Liver (tissue), 10 donors: ENCODE measurements at places on chromosomes 7 and 10. TPM values are rescaled to one million over a fixed set of nuclear protein-coding genes. Genes with fewer than 3 reads are reported as not detected.

DNA sequence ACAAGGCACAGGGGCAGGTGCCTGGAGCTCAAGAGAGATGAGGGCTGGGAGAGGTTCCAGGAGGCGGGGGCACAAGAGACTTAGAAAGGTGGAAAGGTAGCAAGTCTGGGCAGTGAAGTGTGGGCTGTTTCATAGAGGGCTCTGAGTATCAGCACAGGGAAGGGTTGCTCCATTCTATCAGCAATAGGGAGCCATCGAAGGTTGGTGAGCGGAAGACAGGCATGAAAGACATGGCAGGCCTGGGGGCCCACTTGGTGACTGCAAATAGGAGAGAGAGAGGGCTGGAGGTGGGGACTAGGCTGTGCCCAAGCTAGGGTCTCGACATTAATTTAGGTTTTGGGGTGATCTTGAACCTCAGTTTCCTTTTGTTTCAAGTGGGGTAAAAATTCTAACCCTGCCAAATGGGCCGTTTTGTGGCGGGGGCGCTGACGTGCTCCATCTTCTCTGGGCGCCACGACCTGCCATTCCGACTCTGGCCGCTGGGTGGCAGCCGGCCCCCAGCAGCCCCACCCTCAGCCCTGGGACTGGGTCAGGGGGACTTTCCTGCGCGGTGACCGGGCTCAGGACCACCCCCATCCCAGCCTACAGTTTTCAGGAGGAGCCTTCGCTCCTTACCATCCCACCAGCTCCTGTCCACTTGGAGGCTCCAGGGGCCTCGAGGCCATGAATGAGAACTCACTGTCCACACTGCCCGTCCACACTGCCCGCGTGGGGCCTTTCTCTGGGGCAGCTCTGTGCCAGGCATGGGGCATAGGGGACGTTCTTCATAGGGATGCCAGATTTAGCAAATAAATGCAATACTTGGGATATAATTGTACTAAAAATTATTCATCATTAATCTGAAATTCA is 37.2 kb upstream of the PCBD1 start:
- no peaks in the 10 kb centered on the region for H3K4me1 ChIP-seq
- peak; percentile 66 for DNase-seq
- H3K4me3 ChIP-seq = no peak overlapping the region
- H3K27ac ChIP-seq = no peak overlapping the region
- no peaks in the 10 kb centered on the region for H3K36me3 ChIP-seq
- H3K27me3 ChIP-seq = no peaks in the 10 kb centered on the region

- no peaks in the 10 kb centered on the region for H3K27me3 ChIP-seq
- no peaks in the 10 kb centered on the region for H3K36me3 ChIP-seq
- no peak overlapping the region for H3K4me3 ChIP-seq
- no peak for DNase-seq
- no peak overlapping the region for H3K27ac ChIP-seq
These were observed 21.9 kb downstream of the PDCD4 start for GRCh38 chr10:110893559-110894179.

GRCh38 chr7:106757846-106758245 is 96.9 kb upstream of the CCDC71L start:
- no peaks in the 10 kb centered on the region for H3K36me3 ChIP-seq
- H3K27me3 ChIP-seq = no peaks in the 10 kb centered on the region
- H3K4me3 ChIP-seq = no peak overlapping the region

CUTC gene
- polyA plus RNA-seq = 23.4 TPM

DNA sequence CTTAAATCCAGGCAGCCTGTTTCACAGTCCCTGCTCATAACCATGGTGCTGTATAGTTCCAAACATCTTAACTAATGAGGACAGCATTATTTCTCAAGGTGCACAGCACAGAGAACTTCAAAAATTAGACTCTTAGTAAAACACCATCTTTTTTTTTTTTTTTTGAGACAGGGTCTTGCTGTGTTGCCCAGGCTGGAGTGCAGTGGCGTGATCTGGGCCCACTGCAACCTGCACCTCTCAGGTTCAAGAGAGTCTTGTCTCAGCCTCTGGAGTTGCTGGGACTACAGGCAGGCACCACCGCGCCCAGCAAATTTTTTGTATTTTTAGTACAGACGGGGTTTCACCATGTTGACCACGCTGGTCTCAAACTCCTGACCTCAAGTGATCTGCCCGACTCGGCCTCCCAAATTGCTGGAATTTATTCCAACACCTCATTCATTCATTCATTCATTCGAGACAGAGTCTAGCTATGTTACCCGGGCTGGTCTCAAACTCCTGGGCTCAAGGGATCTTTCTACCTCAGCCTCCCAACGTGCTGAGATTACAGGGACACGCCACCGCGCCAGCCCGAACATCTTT is 507 bp upstream of the TMEM254 start:
- H3K4me1 ChIP-seq = peaks cover 16% of the 10 kb centered on the region
- no peaks in the 10 kb centered on the region for H3K27me3 ChIP-seq
- H3K4me3 ChIP-seq = peak overlapping the region; percentile 68
- peak overlapping the region; percentile 77 for H3K27ac ChIP-seq
- no peak for DNase-seq

DNA sequence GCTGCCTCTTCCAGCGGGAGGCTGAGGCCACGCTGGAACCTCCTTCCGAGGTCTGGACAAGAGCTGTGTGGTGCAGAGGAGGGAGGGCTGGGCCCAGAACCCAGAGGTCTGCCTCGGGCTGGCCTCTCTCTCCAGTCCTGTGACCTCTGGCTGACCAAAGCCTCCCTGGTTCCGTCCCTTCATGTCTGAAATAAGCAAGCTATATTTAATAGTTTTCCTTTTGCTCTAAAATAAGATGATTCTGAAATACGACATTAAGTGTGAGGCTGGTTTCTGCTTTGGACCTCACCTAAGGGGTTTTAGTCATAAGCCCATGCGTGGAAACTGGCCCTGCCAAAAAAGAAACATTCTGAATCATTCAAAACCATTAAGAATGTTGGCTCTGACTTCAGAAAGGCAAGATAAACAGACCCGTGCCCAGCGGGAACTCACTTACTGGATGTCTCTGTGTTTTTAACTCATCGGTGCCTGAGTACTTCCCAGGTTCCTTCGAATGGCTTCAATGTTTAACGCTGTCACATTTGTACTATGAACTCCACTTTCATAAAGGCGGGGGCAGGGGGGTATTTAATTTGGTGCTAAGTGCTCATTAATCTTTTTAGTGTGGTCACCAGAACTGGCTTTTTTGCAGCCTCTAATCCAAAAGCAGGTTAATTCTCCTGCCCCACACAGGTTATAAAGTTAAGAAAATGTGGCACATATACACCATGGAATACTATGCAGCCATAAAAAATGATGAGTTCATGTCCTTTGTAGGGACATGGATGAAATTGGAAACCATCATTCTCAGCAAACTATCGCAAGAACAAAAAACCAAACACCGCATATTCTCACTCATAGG is 157.5 kb upstream of the KLF14 start:
- peaks cover 9% of the 10 kb centered on the region for H3K4me1 ChIP-seq
- H3K36me3 ChIP-seq = no peaks in the 10 kb centered on the region
- H3K4me3 ChIP-seq = no peak overlapping the region
- no peak for DNase-seq

GRCh38 chr10:6244510-6244909 is 41.8 kb downstream of the PFKFB3 start:
- no peak overlapping the region for H3K4me3 ChIP-seq
- H3K27ac ChIP-seq = no peak overlapping the region
- no peaks in the 10 kb centered on the region for H3K36me3 ChIP-seq

DNA sequence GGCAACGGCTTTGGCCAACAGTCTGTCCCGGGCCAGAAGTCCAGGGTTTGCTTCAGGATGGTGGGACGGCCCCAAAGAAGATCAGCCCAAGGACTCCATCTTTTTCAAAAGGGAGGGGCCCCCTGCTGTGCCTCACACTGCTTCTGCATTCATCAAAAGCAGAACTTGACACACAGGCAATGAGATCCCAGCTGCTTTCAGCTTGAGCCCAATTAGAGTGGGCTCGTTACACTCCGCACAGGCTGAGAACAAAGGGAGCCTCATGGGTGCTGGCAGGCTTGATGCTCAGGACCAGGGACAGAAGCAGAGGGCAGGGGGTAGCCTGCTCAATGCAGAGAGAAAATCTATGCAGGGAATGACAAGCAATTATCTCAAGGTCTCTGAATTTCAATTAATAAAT is 45.5 kb downstream of the VOPP1 start:
- no peak overlapping the region for H3K4me3 ChIP-seq
- H3K36me3 ChIP-seq = no peaks in the 10 kb centered on the region
- no peak for DNase-seq
- H3K27me3 ChIP-seq = no peaks in the 10 kb centered on the region
- H3K4me1 ChIP-seq = peaks cover 4% of the 10 kb centered on the region
- H3K27ac ChIP-seq = no peak overlapping the region

DNA sequence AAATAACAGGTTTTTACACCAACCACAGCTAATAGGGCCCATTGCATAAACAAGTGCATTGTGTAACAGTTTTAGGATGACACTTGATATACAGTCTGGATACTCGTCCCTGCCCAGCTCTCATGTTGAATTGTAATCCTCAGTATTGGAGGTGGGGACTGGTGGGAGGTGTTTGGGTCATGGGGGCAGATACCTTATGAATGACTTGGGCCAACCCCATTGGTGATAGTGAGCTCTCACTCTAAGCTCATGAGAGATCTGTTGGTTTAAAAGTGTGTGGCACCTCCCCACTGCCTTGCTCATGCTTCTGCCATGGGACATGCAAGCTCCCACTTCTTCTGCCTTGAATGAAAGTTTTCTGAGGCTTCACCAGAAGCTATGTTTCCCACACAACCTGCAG is 136.7 kb downstream of the PDE1C start:
- no peak overlapping the region for H3K4me3 ChIP-seq
- H3K36me3 ChIP-seq = no peaks in the 10 kb centered on the region
- no peaks in the 10 kb centered on the region for H3K4me1 ChIP-seq
- DNase-seq = no peak
- H3K27ac ChIP-seq = no peak overlapping the region

NME8 gene
- not detected for polyA plus RNA-seq

UBTD1 gene
- 9.2 TPM for polyA plus RNA-seq

- no peaks in the 10 kb centered on the region for H3K36me3 ChIP-seq
- H3K4me3 ChIP-seq = no peak overlapping the region
- H3K27me3 ChIP-seq = no peaks in the 10 kb centered on the region
These were observed 6.9 kb upstream of the H2AZ2 start for GRCh38 chr7:44854644-44855364.

VAX1 gene
- not detected for polyA plus RNA-seq

- no peak overlapping the region for H3K27ac ChIP-seq
- H3K4me3 ChIP-seq = no peak overlapping the region
- no peak for DNase-seq
- H3K36me3 ChIP-seq = peaks cover 21% of the 10 kb centered on the region
These were observed 59.7 kb downstream of the HIPK2 start for GRCh38 chr7:139718141-139718540.

GRCh38 chr7:54931532-54931931 is 87.3 kb upstream of the EGFR start:
- DNase-seq = no peak
- H3K27me3 ChIP-seq = no peaks in the 10 kb centered on the region
- H3K4me1 ChIP-seq = no peaks in the 10 kb centered on the region
- no peaks in the 10 kb centered on the region for H3K36me3 ChIP-seq
- no peak overlapping the region for H3K4me3 ChIP-seq

GPER1 gene
- 23.1 TPM for polyA plus RNA-seq

- H3K4me3 ChIP-seq = no peak overlapping the region
- no peaks in the 10 kb centered on the region for H3K4me1 ChIP-seq
- no peaks in the 10 kb centered on the region for H3K27me3 ChIP-seq
- no peak overlapping the region for H3K27ac ChIP-seq
These were observed 117.0 kb downstream of the ALOX5 start for GRCh38 chr10:45491061-45491460.
